Activated T-helper 1 cell treated with anti-CD3 and anti-CD28 coated beads, Interleukin-12 subunit alpha, Interleukin-12 subunit beta, Interleukin-2, Interleukin-4 antibody, amounts not matched to agents 30 ng/mL and 10 ng/mL and 1 ng/mL, durations not matched to agents 14 hours and 24 hours and 36 hours (primary cell): ENCODE measurements at places on chromosomes 11 and 22. TPM values are rescaled to one million over a fixed set of nuclear protein-coding genes. Genes with fewer than 3 reads are reported as not detected.
A peak's percentile ranks its signal among the peaks of the same experiment; 100 is the strongest.

GRCh38 chr22:35206889-35207288 is 50.4 kb upstream of the HMGXB4 start:
- no peaks in the 10 kb centered on the region for H3K36me3 ChIP-seq
- H3K27ac ChIP-seq: no peak overlapping the region
- H3K4me1 ChIP-seq: no peaks in the 10 kb centered on the region
- no peak for DNase-seq
- H3K4me3 ChIP-seq: no peak overlapping the region

DNA sequence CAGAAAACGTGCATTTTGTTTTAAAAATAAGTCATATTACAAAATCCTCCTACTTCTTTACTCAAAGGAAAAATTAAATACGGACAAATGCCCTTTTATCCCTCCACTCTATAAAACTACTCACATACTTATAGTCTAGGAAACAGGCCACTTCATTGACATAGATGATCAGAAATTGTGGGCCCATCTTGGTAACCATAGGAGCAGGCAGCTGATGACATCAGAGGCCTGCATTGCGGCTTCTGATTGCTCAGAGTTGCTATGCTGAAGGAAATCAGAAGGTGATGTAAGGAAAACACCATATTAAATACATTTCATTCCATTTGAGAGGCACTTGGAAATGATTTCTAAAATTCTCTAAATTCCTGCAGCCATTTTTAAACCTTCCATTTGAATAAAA is 27.0 kb downstream of the FAM76B start:
- H3K4me1 ChIP-seq: no peaks in the 10 kb centered on the region
- H3K27me3 ChIP-seq: peaks cover 4% of the 10 kb centered on the region
- H3K4me3 ChIP-seq: no peak overlapping the region
- DNase-seq: no peak

The BARX2 gene
- total RNA-seq: 8.8 and 9.1 TPM in 2 replicates

The OR5A1 gene
- total RNA-seq: not detected in 2 replicates

DNA sequence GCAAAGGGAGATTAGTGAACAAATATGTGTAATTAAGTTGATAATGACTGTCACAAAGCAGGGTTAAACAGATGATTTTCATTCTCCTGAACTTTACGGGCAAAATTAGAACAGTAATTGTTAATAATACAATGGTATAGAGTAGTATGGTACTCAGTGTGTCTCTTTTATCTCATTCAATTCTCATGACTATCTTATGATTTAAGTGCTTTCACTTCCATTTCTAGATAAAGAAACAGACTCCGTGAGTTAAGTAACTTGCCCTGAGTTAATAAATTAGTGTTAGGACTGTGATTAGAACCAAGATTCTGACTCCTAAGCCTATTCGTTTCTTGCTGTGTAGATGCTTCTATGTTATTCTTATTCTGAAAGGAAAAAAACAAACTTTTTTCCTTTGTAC is 22.0 kb downstream of the PIH1D2 start:
- no peak overlapping the region for H3K4me3 ChIP-seq
- H3K27ac ChIP-seq: no peak overlapping the region
- H3K4me1 ChIP-seq: peaks cover 13% of the 10 kb centered on the region
- H3K36me3 ChIP-seq: peaks cover 59% of the 10 kb centered on the region
- no peak for DNase-seq
- H3K27me3 ChIP-seq: no peaks in the 10 kb centered on the region

DNA sequence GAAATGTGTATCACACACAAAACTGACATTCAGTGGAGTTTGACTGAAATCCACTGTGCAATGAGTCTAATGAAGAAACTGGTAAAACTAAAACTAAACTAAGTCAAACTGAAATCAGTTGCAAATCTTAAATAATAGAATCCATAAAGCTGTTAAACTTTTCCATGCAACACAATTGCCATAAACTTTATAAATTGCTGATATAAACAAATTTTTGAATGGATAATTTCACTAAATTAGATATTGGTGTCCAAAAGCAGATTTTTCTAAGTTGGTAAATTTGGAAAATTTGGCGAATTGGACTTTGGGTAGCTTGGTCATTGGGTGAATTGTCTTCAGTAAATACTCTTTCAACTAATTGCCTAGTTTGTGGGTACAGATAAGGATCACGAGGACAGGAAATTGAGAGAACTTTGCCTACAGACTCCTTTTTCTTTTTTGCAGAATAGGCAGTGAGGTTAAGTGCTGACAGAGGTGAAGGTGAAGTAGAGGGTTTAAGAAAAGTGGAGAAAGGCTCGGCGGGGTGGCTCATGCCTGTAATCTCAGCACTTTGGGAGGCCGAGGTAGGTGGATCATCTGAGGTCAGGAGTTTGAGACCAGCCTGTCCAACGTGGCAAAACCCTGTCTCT is 12.8 kb downstream of the MRPL17 start:
- no peak for DNase-seq
- H3K27me3 ChIP-seq: peaks cover 1% of the 10 kb centered on the region
- peaks cover 77% of the 10 kb centered on the region for H3K4me1 ChIP-seq
- peak overlapping the region; percentile 40 for H3K27ac ChIP-seq
- H3K36me3 ChIP-seq: peaks cover 10% of the 10 kb centered on the region

The FAM227A gene
- total RNA-seq: 0.16 and 0.78 TPM in 2 replicates

The HEPN1 gene
- not detected in 2 replicates for total RNA-seq

- H3K27me3 ChIP-seq: no peaks in the 10 kb centered on the region
- DNase-seq: no peak
- no peak overlapping the region for H3K27ac ChIP-seq
- H3K36me3 ChIP-seq: no peaks in the 10 kb centered on the region
- no peak overlapping the region for H3K4me3 ChIP-seq
- H3K4me1 ChIP-seq: no peaks in the 10 kb centered on the region
These were observed 89.7 kb upstream of the CSNK2A3 start for GRCh38 chr11:11442791-11443190.

DNA sequence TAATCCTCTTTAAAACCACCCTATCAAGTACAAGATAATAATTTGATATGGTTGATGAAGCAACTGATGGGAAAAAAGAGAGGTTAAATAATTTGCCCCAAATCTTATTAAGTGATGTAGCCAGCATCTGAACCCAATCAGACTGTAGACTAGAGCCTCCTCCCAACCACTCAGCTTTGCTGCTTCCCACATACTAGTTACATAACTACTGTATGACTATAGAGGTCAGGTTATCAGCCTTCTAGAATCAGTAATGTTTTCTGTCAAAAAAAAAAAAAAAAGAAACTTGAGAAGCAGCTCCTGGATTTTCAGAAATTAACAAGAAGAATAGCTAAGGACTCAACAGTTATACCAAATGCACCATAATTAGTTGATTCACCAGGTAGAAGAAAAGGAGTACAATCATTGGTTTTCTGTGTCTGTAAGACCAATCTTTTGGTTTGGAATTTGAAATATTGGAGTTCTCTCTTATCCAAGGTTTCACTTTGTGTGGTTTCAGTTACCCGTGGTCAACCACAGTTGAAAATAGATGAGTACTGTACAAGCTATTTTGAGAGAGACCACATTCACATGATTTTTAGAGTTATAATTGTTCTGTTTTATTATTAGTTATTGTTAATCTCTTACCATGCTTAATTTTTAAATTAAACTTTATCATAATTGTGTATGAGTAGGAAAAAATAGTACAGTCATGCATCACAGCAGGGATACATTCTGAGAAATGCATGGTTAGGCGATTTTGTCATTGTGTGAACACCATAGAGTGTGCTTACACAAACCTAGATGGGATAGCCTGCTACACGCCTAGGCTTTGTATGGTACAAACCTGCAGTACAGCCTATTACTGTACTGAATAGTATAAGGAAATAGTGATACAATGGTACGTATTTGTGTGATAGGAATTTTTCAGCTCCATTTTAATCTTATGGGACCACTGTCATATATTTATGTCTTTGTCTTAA is 72.2 kb downstream of the PDHX start:
- peaks cover 26% of the 10 kb centered on the region for H3K36me3 ChIP-seq
- peak overlapping the region; percentile 33 for H3K4me3 ChIP-seq
- no peak for DNase-seq
- H3K27ac ChIP-seq: no peak overlapping the region
- no peaks in the 10 kb centered on the region for H3K27me3 ChIP-seq
- peaks cover 21% of the 10 kb centered on the region for H3K4me1 ChIP-seq

- peaks cover 2% of the 10 kb centered on the region for H3K27me3 ChIP-seq
- no peak for DNase-seq
- H3K36me3 ChIP-seq: no peaks in the 10 kb centered on the region
- H3K27ac ChIP-seq: no peak overlapping the region
- no peaks in the 10 kb centered on the region for H3K4me1 ChIP-seq
- H3K4me3 ChIP-seq: no peak overlapping the region
These were observed 63.5 kb downstream of the MPPED2 start for GRCh38 chr11:30522536-30523243.

The OR5B21 gene
- not detected in 2 replicates for total RNA-seq

DNA sequence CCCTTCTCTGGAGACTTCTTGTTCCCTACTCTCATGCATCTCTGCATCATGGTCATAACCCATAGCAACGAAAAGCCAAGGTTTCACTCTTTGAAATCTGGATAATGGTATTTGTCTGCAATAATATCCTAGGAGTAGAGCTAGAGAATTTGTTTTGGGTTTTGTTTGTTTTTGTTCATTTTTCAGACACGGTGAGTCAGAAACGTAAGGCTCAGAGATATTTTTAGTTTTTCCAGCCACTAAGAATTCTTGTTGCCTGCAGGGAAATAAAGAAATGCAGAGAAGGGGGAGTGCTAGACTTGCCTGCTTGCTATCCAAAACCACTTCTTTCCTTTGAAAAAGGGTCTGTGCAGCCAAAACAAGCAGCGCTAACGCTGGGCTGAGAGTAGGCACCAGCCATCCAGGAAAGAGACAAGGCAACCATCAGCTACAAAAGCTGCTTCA is 26.0 kb downstream of the POU2AF3 start:
- no peak overlapping the region for H3K27ac ChIP-seq
- DNase-seq: no peak
- H3K36me3 ChIP-seq: no peaks in the 10 kb centered on the region
- H3K4me3 ChIP-seq: no peak overlapping the region
- H3K27me3 ChIP-seq: peaks cover 10% of the 10 kb centered on the region

DNA sequence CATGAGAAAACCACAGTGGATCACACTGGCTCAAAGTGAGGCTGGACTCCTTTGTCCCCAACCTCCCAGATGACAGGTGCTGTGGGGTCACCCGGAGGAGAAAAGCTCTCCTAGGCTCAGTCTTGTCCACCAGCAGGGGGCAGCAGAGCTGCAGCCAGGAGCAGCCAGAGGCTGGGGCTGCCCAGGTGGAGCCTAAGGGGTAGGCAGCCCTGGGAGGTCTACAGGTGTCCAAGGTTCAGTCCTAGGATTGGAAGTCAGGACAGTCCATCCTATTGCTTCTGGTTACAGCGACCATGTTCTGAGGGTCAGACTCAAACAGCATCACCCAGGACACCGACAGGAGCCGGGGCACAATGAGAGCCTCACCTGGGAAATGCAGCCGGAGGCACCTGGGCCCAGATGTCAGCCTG is 77.6 kb upstream of the IGLL5 start:
- no peak overlapping the region for H3K4me3 ChIP-seq
- no peaks in the 10 kb centered on the region for H3K36me3 ChIP-seq
- DNase-seq: peak; percentile 45
- peaks cover 26% of the 10 kb centered on the region for H3K27me3 ChIP-seq

The CD3G gene
- total RNA-seq: 134 and 145 TPM in 2 replicates

GRCh38 chr22:28019360-28019759 is 100.3 kb upstream of the PITPNB start:
- DNase-seq: no peak
- peaks cover 10% of the 10 kb centered on the region for H3K4me1 ChIP-seq
- no peak overlapping the region for H3K4me3 ChIP-seq
- H3K36me3 ChIP-seq: no peaks in the 10 kb centered on the region
- H3K27me3 ChIP-seq: no peaks in the 10 kb centered on the region
